Non-pigmented ciliary epithelial cell (primary cell): ENCODE measurements at places on chromosomes 3 and 15.

DNA sequence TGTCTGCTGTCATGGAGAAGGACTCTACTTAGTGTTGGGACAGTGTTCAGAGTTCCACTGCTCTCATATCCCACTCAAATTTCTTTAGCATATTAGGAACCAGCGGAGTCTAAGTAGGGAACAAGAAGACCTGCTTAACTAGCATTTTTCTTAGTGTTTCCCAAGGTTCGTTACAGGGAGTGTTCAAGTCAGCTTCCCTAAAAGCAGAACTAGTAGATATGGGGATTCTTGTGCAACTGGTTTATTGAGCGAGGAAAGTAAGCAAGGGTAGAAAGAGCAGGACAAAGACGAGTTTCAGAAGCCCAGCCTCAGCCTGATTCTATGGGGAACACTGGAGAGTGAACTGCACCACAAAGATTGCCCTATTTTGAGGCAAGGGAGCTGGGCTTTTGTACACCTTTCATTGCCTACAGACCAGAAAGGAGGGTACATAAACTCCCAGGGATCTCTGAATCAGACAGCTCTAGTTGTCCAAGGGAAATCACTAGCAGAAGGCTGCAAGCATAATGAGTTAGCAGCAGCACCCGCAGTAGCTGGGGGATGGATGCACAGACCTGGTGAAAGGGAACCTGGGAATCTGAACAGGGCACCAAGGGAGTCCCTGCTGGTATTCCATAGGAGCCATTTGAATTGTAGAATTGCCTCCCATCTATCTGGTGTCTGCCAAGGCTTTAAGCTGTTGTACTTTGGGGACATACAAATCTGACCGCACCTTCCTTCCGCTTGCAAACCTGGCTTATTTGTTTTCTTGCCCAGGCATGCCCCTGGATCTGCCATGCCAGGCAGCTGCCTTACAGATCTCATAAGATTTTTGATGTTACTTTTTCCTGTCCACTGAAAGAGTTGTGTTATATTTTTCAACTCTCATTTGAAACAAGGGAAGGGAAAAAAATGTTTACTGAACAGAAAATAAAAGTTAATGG lies 15.1 kb downstream of the CMTM7 start:
- no peak for DNase-seq

DNA sequence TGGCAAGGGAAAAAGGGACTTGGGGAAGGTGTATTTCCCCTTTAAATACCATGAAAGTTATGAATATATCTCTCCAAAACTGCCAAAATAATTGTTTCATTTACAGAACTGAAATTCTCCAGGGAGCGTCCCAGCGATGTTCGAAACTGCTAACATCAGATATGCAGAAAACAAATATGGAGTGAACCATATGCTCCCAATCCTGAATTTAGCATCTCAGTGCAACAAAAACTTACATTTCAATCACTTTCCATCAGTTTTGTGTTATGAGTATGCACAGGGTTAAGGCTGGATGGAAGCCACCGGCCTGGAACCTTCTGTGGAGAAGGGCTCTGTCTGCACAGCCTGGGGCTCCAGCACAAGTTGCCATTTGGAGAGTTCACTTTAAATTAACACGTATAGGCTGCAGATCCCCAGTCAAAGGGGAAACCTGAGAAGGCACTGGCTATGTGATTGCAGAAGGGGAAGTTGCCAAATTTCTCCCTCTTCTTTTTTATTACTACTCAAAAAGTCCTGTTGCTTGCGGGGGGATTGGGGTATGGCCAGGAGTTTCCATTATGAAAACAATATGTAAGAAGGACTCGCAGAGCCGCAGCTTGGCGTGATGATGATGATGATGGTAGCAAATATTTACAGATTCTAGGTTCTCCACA lies 56.9 kb upstream of the FOXP1 start:
- DNase-seq: no peak

DNA sequence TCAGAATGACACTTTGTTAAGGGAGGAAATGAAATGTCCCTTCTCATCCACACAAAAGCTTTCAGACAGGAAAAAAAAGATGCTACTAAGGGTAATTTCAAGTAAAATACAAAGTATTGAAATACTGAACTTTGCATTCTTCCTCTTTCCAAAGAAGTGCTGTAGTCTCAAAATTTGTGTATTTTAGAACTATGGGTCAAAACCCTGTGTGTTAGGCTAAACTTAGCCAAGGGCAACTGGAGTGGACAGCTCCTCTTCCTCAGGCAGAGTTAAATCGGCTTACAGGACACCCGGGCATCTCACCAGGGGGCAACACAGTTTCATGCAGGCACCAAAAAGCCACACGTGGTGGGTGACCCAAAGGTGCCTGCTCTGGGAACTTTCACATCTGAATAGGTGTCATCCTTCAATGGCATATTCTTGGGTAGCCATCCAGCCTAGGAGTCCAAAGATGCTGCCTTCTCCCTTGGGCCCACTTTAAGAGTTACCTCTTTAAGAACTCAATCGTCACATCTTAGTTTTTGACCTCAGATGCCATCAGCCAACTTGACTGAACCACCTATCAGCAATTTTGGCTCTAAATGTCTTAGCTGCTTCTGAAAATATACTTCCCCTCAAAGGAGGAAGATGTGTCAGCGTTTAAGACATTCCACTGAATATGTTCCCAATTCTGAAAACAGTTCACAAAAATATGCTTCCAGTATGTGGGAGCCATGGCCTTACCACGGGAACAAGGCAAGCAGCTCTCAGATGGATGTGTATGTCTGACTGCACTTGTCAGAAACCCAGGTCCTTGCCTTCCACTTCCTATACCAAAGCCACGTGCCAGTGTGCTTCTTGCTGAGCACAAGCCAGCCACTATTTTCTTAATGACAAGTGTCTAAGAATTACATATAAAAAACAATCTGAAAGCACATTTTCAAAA lies 32.2 kb upstream of the MUC13 start:
- no peak for DNase-seq

- DNase-seq: no peak
Observed at GRCh38 chr3:53495520-53496391, 1.3 kb downstream of the CACNA1D start.

GRCh38 chr3:147941969-147942368 lies 532.8 kb downstream of the ZIC1 start:
- no peak for DNase-seq

DNA sequence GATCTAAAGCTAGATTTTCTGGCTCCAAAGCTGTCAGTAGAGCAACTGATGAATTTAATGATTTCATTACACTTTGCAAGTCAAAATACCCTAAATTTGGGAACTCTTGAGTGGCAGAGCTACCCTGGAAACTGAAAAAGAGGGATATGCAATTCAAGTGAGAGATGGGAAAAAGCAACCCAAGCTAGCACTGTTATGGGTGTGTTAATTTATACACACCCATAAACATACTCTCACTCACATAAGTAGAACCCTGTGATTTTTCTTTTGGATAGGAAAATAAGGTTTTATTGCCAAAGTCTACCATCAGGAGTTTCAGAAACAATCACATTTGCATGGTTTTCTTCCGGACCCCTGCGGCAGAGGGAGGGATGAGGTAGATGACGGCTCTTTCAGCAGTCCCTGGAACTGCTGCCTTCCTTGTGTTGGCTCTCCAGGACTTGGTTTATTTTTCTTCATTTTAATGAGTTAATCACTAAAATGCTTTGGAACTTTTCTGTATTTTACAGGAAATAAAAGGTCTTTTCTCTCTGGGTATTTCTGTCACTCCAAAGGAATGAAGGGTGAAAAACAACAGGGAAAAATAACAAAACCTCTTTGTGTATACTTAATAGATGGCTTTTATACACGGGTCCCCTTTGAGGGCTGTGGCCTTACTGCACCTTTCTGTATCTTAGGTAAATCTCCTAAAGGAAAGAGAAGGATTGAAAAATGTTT lies 63.8 kb downstream of the TTC23 start:
- DNase-seq: no peak
